ENCODE measurements at places on chromosomes 12 and 14. TPM values are rescaled to one million over a fixed set of nuclear protein-coding genes. Genes with fewer than 3 reads are reported as not detected.

RAD52 gene
- 9.3 TPM for polyA plus RNA-seq

- peak; percentile 97 for DNase-seq
Measured at GRCh38 chr12:25615119-25615518, 62.0 kb upstream of the LMNTD1 start.

DNA sequence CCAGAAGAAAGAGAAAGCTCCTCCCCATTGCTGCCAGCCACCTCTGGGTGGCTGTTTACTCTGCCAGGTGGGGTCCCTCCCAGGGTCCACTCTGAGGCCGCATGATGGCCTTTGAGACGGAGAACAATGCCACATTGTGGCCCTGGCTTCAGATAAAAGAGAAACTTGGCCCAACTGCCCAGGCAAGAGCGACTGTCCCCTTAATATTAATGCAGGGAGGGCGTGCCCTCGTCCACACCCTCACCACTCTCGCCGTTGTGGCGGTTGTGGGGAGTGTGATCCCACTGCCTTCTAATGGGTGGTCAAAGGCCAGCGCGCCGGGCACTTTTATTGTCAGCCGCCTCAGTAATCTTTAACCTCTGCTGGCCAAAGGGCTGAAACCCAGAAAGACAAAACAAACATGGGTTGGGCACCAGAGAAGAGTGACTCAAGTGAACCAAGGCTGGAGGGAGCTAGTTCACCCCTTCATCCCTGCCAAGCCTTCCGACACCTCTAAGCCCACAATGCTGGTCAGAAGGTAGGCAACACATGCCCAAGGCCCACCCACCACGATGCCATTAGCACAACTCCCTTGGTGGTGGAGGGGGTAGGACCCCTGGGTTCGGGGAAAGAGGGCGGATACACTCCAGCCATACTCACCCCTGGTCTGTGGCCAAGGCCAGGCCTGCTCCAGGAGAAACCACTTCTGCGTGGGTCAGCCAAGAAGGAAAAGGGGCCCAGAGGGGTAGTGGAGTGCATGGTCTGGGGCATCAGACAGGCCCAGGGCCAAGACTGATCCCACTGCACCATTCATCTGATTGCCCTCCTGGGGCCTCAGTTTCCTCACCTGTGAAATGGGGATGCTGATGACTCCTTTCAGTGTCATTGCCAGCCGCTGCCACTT is 44.5 kb upstream of the BCL11B start:
- DNase-seq: no peak

DNA sequence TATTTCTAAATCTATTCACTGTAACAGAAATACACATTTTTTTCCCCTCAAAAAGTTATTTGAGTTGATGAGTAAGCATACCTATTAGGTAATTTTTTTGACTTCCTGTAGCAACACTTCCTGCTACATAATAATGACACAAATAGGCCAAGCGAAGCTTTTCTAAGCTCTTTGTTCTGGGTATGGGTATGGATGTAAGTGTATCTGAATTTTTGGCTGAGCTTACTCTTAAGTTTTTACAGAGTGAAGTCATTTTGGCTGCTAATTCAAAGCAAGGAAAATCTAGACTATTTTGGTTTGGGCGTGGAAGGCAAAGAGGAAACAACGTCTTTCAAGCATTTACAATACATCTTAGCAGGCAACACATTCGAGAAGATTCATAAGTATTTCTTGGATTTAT is 1206.0 kb upstream of the FLRT2 start:
- no peak for DNase-seq

DNA sequence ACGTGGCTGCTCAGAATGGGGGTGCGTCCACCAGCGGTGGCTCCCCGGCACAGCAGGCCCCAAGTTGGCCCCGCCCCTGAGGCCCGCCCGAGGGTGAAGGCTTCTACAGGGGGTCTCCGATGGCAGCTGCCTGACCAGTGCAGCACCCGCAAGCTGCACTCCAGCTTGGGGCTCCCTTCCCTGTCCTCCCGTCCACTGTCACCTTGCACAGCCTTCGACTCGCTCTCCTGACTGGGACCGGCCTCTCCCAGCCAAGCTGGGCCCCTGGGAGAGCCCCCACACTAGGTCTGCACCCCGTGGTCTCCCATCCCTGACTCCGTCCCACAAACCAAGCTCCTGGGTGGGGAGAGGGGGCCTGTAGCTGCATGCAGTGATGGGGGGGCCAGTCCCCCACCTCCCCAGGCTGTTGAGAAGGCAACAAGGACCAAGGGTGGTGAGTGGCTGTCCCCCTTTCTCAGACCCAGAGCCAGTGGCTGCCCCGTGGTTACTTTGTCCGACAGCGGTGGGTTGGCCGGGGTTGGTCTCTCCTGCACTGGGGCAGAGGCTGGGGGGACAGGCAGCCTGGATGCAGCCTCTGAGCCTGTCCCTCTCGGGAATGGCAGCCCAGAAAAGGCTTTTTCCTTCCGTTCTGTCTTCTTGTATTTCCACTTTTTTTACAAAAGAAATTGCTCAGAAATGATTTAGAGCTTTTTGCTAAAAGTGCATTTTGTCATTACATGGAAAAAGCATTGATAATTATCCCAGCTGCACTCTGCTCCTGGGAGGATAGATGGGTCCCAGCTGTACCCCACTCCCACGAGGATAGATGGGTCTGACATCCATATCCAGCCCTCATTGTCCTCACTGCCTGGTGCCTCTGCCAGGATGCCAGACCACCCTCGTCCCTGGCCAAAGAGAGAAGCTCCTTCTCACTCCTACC is 217.0 kb downstream of the KIF26A start:
- no peak for DNase-seq

GRCh38 chr12:90987520-90987919 is 17.3 kb downstream of the EPYC start:
- no peak for DNase-seq

VRTN gene
- polyA plus RNA-seq: not detected

DNA sequence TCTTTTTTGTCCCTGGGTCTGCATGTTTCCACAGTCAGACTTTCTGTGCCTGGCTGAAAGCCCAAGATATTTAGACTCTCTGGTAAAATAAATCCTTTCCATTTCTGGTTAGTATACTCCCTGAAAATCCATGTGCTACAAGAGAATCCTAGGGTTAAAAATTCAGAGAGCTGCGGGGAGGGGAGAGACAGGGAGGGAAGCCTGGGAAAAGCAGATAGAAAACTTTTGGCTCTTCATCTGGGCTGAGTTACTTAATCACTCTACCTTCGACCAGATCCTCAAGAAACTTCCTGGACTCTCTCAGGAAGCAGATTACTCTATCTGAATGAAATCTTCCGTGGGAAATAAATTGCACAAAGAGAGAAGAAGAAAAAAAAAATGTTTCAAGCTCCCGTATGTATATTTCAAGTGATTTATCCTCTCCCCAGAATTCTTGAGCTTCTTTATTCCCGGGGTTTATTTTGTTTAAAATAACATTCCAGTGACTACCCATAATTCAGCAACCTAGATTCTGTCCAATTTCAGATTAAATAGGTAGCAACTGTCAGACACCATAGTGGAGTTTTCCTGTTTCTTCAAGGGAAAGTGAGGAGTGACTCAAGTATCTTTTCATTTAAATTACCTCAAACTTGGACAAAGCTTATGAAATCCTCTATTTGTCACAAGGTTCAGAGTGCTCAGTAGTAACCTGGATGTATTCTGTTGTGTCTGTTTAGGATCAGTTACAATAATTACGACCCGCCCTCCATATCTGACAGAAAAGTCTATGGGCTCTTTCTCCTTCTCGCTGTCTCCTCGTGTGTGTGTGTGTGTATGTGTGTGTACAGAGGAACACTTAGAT is 163.7 kb downstream of the MYRFL start:
- DNase-seq: peak; percentile 65

GALC gene
- 6.3 TPM for polyA plus RNA-seq

SLC24A4 gene
- polyA plus RNA-seq: not detected

DNA sequence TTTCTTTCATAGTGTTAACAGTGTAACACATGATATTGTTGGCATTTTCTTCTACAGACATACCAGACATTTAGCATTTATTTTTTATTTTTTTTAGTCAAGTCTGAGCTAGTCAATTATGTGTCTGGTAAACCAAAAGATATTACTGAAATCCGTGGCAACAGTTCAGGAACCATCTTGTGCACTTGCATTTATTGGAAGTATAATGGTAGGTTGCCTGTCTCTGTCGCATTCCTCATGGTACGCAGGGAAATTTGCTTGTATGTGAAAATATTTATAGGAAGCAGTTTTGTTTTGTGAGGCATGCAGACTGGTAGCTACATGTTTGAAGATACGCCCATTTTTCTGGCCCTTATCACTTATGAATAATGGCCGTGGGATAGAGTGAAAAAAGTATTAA is 186.1 kb upstream of the SLC38A2 start:
- no peak for DNase-seq

IL25 gene
- polyA plus RNA-seq: not detected

DNA sequence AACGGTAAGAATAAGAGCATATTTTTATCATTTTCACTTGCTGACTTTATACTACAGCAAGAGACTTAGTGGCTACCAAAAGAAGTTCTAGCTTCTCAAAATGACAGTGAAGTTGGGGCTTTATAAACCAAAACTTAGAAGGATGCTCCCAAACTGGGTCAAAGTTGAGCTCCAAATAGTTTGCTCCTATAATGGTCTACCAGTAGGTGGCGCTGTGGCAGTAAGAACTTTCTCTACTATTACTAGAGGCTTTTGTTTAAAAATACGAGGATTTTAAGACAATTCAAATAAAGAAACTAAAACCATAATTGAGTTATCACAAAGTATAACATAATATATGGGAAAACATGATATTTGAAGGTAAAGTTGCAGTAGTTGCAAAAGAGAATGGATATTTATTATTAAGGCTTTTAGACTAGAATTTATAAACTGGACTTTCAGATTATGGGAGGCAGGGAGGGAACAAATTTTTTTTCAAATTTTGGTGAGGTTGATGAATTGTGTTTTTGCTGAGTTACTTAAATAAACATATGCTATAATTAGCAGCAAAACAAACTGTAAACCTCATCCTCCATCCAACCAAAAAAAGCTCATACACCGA is 75.0 kb downstream of the TGFB3 start:
- peak; percentile 70 for DNase-seq

All from IMR-90 (cell line).